ENCODE measurements at places on chromosomes 7 and 10.

DNA sequence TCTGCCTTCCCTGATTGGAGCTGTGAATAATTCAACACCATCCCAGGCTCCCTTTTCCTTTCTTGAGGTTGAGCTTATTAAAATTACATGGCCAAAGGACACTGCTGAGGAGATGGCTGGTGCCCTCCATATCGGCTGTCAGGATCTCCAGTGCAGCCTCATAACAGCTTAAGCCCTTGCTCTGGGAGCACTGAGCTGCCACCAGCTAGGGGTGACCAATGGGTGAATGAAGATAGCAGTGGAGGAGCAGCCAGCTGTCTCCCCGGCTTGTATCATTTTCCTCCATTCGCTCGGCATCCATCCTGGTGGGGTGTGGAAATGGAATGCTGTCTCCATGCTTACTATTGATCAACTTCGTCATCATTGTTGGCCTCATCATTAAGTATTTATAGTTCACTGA, 154.6 kb downstream of the TMEM178B start:
- DNase-seq = no peak

- DNase-seq = no peak
These were observed 13.9 kb upstream of the LANCL2 start for GRCh38 chr7:55351263-55351662.

DNA sequence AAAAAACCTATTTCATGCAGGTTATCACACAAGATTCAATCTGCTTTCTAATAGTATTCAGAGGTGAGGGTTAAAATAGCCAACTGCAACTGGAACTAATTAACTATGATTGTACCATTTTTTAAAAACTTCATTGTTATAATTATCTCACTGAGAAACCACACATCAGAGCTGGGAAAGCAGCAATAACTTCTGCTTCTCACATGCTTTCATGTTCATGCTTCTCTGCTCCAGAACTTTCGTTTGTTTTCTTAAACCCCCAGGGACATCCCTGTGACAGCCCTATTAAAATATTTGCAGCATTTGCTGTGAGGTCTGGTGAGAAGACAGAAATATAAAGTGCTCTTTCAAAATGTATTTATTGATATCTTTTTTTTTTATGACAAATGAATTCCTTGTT, 389.0 kb upstream of the SORCS1 start:
- no peak for DNase-seq

DNA sequence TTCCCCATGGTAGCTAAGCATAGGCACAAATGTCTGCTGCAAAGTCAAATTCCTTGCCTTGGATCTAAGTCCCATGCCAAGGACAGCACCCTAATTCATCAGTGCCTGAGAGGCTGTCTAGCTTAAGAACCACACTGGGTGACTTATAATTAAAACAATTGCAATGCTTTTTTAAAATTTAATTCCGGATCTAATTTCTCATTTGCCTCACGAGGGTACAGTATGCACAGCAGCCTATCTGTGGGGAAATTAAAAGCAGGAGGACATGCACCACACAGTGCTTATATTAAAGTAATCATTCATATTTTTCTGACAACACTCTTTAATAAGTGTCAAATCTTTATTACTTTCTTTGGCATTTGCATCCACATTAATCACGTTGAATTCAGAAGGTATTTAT, 378.8 kb downstream of the GPAM start:
- DNase-seq = no peak

- DNase-seq = no peak
These were observed 316.6 kb upstream of the KIAA1217 start for GRCh38 chr10:23892296-23892695.
